ENCODE measurements at places on chromosomes 7 and 10.
A peak's percentile ranks its signal among the peaks of the same experiment; 100 is the strongest.

GRCh38 chr10:26792758-26793495 is 67.8 kb downstream of the ABI1 start:
- DNase-seq, result no peak

DNA sequence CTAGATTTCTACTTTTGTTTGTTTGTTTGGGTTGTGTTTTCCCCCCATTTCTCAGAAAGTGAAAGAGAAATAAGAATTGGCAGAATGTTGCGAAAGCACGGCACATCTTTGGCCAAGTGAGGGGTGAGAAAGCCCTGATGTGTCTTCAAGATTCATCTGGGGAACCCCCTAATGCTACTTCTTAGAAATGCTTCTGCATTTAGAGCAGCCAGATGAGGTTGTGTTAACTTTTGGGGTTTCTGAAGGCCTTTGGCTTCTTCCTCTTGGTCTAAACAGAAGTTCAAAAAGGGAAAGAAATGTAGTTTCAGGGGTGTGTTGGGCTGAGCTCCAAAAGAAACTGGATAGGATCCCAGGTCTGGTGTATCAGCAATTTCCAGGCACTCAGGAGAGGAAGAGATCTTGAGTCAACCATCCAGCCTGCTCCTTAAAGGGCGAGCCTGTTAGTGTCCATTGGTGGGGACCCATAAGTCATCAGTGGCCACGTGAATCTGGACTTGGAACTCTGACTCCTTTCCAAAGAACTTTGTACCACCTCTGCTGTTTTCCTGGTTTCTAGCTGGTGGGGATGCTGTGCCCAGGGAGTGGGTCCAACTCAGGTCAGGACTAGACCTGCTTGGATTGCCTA is 6.5 kb downstream of the DUSP5 start:
- no peak for DNase-seq

DNA sequence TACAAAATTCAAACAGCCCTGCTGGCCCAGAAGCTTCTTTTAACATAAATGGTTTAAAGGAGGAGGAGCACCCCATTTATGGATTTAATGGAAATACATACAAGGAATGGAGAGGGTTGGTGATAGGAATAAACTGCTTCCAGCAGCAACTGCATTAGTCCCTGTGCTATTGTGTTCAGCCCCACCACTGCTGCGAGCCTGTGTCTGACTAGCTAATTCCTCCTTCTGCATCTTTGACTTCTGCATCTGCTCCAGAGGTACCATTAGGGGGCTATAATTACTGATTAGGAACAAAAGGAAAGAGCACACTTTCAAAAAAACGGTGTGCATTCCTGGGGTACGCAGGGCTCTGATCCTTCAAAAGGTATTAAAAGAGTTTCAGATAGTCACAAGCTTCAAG is 24.8 kb downstream of the CDCA7L start:
- DNase-seq, result no peak

GRCh38 chr7:139573871-139574270 is 50.4 kb downstream of the CLEC2L start:
- no peak for DNase-seq

- no peak for DNase-seq
Observed at GRCh38 chr7:47653550-47654411, 71.9 kb upstream of the TNS3 start.

DNA sequence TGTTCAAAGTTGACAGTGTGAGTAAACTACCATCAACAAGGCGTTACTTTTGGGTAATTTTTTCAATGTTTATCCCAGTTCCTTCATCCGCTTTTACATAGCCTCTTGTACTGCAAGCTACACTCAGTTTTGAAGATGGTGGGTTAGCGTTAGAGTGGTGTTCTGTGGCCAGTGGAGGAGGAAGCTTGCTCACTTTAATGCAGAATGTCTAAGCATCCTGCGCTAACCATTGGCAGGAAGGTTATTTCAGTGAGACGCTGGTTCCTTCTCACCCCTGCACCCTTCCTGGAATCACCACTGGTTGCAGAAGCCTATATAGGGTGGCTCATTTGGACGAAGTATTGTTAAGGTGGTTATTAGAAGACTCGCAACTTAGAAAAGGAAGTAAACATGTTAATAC is 159.1 kb downstream of the CELF2 start:
- no peak for DNase-seq

DNA sequence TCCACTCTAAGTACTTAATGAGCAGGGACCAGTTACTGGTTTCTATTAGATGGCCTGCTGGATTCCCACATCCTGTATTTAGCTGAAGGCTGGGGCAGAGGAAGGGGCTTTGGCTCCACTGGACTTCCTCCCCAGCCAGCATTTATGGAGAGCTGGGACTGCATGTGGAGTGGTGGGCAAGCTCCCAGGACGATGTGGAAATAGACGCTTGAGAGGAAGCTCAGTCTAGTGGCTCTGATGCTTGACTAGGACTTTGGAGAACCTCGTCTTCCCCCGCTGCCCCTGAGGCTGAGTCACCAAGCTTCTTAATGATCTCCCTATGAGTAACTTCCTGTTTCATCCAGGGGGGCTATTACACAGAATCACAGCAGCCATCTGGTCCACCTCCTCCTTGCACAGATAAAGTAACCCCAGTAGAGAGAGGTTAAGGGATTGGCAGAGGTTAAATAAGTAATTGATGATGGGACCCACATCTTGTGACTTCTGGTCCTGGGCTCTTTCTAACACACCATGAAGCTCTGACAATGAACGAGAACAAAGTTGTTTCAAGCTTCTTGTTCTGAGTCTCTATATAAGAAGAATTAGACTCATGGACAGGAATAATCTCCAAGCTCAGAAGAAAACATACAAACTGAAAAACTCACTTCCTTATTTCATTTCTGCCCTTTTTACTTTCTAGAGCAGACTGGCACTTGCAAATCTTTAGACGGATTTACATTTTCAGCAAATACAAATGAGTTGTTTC is 126.2 kb downstream of the PRPF18 start:
- DNase-seq, result peak; percentile 78

DNA sequence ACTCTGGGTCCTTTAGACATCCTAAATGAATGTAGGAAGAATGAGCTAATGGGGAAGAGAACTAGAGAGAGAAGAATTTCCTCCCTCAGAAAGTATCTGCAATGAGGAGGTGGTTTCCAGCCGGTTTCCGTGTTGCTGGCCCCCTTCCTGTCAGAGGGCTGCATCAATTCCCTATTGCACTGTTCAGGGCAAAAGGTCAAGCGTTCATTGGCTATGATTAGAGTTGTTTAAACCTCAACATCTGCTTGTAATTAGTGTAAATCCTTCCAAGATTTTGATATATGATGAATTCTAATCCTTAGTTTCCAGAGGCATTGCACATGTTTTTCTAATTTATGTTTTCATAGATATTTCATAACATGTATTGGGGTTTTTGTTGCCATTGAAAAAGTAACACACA is 107.3 kb upstream of the SGCE start:
- no peak for DNase-seq

GRCh38 chr7:136997735-136998134 is 129.3 kb downstream of the CHRM2 start:
- DNase-seq, result no peak

GRCh38 chr10:1169981-1170866 is 114.0 kb downstream of the WDR37 start:
- DNase-seq, result no peak

DNA sequence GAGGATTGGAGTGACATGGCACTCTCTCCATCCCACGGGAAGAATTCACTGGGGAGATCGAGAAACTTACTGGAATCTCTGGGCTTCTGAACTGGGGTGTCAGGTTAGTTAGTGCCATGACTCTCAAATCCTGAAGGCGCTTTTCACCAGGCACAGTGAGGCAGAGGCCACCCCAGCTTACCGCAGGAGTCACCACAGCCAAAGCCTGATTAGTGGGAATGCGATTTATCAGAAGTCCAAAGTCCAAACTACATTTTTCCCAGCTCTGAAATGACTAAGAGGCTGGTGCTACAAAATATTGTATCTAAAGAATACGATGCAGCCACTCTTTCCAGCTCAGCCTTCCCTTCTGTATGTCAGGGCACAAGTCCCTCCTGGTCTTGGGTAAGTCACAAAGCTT is 334.8 kb upstream of the SHH start:
- no peak for DNase-seq

GRCh38 chr7:51349820-51350545 is 33.4 kb upstream of the COBL start:
- DNase-seq, result peak; percentile 70

DNA sequence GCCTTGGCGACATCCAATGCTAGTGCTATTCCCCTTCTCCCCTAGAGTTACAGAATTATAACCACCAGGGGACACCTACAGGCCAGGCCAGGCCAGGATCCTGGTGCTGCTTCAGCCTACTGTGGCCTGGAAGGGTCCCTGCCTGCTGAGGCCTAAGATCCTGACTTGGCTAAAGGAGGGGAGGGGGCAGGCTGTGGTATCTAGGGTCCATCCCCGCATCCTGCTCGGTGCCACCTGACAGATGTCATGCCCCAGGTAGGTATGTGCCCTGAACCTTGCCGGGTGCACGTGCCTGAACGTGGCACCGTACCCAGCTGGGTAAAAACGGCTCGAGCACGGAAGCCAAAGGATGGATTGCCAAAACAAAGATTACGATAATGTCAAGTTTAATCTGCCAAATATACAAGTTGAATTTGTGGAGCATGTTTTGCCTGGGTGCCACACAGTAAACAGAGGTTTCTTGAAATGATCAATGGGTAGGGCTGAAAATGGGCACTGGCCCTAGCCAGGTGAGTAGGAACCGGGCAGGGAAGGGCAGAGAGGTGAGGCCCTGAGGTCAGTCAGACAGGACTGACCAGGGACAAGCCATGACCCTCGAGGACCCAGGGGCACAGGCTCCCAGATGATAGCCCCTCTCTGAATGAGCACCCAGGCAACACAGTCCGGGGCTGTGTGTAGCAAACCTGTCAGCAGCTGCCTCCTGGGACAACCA is 12.6 kb downstream of the PDAP1 start:
- DNase-seq, result no peak

DNA sequence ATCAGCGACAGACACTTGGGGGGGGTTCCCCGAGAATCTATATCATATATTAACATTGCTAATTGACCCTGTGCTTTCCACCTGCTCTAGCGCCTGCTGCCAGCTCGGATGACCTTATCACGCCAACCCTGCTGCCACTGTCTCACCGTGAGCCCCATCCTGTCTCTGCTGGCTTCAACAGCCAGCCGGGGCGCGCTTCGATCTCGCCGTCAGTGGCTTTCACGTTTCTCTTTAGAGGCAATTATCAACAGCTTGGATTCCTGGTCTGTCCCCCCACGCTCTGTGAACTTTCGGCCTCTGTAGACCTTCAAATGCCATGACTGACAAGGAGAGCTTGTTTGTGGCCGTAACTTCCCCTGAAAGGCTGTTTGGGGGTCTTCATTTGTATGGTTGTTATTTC is 123.0 kb downstream of the EBF3 start:
- DNase-seq, result no peak

- DNase-seq, result no peak
Observed at GRCh38 chr10:5840314-5841307, 27.4 kb upstream of the GDI2 start.

- DNase-seq, result peak; percentile 44
Observed at GRCh38 chr7:18666107-18666728, 170.7 kb downstream of the HDAC9 start.

GRCh38 chr10:22500656-22501340 is 155.5 kb downstream of the SPAG6 start:
- no peak for DNase-seq

DNA sequence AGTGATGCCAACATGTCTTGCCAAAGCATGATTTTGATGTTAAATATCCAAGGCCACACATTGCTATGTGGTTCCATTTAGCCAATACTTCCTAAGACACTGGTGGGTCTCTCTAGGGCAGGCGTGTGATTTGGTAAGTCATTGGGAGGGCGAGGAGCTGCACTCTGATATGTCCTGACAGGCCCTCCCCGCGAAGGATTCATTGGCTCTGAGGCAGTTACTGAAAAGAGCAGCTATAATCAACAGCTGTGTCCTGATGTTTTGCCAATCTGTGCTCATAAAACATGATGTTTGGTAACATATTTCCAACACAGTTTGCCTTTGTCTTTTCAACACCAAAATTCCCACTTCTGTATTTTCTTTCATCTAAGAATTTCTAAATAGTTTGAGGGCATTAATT is 646.7 kb downstream of the PARD3 start:
- no peak for DNase-seq

- DNase-seq, result no peak
Observed at GRCh38 chr7:129149511-129149910, 5.0 kb downstream of the TSPAN33 start.

DNA sequence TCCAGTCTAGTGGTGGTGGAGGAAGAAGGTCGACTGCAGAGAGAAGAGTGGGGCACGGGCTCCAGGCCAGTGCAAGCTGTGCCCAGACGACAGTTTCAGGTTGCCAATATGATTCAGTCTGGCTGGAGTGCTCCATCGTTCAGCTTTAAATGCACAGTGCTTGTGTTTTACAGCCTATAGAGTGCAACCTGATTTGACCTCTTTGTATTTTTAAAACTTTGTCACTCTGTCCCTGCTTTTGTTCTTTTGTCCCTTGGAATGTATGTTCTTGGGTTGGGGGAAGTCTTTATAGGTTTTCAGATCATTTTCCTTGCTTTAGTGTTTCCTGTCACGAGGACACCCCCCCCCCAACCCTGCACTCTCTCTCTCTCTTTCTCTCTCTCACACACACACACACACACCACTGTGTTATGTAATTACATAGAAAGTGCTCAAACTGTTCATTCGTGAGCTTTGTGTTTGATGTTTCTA is 198.0 kb downstream of the CAMK1D start:
- DNase-seq, result no peak

GRCh38 chr7:149599636-149600206 is 102.1 kb upstream of the ZNF746 start:
- DNase-seq, result no peak

DNA sequence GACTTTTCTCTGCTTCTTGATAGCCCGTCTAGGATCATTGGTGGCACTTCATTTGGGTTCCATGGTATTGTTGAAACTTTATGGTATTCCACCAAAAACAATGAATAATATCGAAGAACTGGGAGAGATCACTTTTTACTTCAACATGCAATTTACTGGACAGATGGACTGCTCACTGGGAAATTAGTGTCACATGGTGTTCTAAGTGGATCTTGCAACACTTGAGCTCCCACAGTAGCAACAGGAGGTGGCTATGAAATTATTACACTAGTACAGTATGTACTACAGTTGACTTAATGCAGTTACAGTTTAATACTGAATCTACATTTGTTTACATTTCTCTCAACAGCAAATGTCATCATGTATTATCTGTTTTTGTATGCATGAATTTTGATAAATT is 997.3 kb downstream of the REEP3 start:
- no peak for DNase-seq

DNA sequence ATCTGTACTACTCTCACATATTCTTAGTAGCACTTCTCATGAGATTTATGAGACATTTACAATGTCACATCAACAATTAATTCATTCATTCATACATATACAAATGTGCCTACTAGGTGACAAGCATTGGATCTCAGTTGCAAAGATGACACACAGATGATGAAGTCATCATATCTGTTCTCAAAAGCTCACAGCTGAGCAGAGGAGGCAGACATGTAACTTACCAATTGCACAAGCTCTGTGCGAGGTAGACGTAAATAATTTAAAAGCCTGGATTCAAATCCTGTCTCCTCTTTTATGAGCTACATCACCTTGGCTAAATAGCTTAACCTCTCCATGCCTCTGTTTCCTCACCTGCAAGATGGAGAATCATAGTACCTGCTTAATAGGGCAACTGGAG is 109.4 kb upstream of the FAM133B start:
- no peak for DNase-seq
